ENCODE measurements at places on chromosomes 2 and 18.

DNA sequence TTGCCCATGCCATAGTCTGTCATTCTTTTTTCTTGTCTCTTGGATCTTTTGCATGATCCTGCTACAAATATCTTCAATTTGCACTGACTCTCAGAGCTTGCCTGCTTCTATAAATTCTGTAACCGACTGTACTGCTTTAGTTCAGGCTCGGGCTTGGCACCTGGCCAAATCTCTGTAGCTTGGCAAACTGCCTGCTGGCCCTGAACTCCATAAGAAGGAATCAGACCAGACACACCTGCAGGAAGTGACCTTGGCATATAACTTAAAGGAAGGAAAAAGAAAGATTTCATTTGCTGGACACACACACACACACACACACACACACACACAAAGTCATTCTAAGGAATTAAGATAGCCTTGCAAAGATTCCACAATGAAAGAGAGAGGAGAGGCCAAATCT is 291.2 kb upstream of the DDX18 start:
- no peak for DNase-seq

- no peak for DNase-seq
Observed at GRCh38 chr18:22701326-22701725, 231.8 kb upstream of the RBBP8 start.

GRCh38 chr18:11064106-11064505 is 85.3 kb downstream of the PIEZO2 start:
- DNase-seq: no peak

DNA sequence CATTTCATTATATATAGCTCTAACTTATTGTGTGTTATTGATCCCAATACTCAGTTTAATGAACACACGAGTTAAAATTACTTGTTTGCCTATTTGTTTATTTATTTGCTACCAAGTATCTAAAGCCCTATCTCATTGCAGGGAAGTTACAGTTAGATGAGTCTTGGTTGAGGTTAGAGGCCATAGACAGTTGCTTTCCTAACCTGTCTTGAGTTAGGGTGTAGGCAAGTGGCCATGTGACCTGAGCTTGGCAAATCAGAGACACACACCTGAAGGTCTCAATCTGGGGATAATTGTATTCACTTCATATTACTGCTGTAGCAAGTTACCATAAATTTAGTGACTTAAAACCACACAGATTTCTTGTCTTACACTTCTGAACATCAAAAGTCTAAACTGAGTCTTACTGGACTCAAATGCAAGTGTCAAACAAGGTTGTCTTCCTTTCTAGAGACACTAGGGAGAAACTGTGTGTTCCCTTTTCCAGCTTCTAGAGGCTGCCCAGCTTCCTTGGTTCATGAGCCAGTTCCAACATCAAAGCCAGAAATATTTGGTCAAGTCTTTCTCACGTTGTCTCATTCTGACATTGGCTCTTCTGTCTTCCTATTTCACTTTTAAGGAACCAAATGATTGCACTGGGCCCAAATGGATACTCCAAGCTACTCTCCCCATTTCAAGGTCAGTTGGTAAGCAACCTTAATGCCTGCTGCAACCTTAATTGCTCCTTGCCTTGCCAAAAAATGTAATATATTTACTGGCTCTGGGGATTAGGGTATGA is 39.7 kb downstream of the COL3A1 start:
- no peak for DNase-seq

DNA sequence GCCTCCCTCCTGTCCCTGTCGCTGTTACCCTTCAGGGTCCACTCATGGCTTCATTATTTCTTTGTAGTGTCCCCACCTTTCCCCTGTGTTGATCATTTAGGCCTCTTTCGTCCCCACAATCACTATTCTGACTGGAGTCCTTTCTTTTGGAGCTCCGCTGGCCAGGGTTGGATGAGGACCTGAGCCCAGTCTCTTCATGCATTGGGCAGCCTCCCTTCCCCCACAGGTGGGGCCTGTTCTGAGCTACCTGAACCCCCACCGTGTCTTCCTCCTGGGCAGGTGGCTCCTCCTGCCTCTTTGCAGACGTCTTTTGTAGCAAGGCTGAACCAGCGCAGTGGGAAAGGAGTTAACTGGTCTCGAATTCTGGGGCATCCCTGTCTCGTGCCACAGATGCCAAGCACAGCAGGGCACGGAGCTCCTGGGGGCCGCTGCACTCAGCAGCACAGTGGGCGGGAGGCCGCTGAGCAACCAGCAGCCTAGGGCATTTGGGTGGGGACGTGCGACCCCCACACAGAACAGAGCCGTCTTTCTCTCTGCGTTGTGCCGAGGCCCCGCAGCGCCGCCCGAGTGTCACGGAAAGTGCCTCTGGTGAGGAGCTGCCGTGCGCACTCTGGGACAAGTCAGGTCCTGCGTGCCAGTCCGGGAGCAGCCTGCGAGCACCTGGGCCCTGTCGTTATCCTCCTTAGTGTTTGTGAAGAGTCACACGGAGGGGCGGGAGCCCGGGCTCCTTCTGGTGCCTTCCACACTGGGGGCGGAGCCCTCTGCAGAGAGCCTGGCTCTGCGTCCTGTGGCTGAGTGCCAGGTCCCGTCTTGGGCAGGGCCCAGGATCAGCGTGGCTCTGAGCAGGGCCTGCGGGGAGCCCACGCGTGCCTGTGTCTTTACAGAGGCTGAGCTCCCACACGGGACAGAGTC is 130.1 kb downstream of the NFATC1 start:
- no peak for DNase-seq

GRCh38 chr2:22056621-22057132 is 932.9 kb downstream of the TDRD15 start:
- no peak for DNase-seq

DNA sequence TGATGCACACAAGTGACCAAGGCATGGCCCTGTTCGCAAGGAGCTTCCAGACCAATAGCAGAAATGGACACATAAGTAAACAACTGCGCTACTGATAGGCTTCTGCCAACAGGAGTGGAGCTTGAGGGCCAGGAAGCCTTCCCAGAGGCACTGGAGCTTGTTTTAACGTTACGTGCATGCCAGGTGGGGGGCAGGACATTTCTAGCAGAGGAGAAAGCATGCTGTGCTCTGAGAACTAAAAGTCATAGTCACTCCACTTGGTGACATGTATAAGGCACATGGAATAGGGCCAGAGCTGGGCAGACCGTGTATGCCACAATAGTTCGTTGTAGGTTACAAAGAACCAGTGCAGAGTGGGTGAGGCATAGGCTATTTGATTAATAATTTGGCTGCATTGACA is 184.2 kb downstream of the NEDD4L start:
- DNase-seq: no peak

- no peak for DNase-seq
Observed at GRCh38 chr2:240275386-240275785, 134.9 kb upstream of the OTOS start.

DNA sequence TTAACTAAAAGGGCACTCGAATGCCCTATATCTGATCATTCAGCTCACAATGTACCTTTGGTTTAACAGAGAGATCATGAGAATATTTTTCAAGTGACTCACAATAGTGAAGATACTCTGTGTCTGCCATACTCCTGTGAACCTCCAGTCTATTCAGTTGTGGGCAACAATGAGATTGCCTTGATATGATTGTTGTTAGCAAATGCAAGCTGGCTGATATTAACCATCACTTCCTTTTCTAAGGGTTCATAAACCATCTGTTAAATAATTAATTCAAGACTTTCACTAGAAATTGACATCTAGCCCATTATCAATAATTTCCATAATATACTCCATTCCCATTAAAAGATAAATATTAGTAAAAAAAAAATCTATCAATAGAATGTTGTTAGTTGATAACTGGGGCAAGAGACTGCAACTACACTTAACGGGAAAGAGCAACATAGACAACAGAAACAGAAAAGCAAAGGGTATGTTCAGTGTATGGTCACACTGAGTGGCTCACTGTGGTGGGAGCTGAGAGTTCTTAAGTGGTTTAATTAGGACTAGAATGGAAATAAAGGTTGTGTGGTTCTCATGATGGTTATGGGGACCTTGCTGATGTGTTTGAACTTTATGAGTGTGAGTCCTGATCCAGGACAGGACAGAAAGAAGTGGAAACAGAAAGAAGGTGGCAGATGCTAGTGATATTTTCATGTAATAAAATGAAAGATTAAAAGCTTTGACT is 11.9 kb downstream of the IL18RAP start:
- DNase-seq: no peak

- DNase-seq: no peak
Observed at GRCh38 chr18:6493194-6493593, 78.5 kb upstream of the L3MBTL4 start.

- DNase-seq: no peak
Observed at GRCh38 chr2:221490506-221491060, 81.5 kb downstream of the EPHA4 start.

GRCh38 chr2:171434013-171434989 is at the start of gene DCAF17:
TSS of gene DCAF17 (plus strand) at chr2:171434226. CDS start at chr2:171434578, 352 bp downstream.
- peak; percentile 61 for DNase-seq

- DNase-seq: peak; percentile 54
Observed at GRCh38 chr18:23225503-23225902, 90.2 kb downstream of the CABLES1 start.

DNA sequence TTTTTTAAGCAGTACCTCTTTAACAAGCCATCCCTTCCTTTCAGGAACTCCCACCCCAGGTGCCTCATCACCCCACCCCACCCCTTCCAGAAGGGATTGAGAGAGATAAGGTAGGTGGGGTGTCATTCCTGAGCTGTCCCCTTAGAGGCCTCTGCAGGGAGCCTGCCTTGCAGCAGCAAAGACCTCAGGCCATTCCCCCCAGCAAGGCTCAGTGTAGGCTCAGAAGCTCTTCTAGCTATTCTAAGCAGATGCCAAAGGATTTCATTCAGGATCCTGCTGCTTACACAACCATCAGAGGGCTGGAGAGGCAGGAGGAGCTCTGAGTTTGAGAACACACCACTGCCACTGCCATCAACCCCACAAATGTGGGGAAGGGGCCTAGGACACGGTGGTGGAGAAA is 5.8 kb upstream of the FIGLA start:
- no peak for DNase-seq

GRCh38 chr2:80499095-80499494 is 194.5 kb upstream of the LRRTM1 start:
- DNase-seq: no peak

- no peak for DNase-seq
Observed at GRCh38 chr2:70557171-70557838, 3.7 kb upstream of the TGFA start.

GRCh38 chr2:143588746-143589145 is 459.5 kb downstream of the ARHGAP15 start:
- DNase-seq: no peak

DNA sequence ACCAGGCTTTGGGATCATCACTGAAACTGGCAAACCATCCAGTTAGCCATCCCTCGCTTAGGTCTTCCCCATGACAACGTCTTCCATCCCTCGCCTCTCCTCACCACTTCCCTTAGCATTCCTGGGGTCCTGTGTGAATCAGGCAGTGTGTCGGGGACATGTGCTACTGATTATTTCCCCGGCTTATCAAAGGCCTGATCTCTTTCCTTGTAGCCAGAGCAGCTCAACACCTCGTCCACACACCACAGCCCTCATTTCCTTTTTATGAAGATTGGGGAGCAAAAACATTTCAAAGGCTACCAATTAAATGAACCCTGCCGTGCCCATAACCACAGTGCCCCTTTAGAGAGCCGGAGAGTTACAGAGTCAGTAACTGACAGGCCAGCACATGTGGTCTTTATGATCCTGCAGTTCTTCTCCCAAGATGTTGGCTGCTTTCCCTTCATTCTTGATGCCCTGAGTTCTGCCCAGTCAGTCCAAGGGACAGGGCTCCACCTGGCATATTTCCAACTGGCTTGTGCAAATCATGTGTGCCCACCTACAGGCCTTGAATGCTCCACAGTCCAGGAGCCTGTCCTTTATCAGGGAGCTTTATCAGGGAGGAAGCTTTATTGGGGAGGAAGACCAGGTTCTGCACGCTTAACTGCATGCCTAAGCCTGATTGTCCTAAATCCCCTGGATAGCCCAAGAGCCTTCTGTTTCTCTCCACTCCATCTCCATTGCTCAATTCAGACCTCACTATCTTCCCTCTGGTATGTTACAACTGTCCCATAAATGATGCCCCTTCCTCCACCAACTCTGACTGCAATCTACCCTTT is 343.1 kb downstream of the CYRIA start:
- no peak for DNase-seq

GRCh38 chr18:950882-951495 is 46.3 kb downstream of the ADCYAP1 start:
- DNase-seq: no peak

DNA sequence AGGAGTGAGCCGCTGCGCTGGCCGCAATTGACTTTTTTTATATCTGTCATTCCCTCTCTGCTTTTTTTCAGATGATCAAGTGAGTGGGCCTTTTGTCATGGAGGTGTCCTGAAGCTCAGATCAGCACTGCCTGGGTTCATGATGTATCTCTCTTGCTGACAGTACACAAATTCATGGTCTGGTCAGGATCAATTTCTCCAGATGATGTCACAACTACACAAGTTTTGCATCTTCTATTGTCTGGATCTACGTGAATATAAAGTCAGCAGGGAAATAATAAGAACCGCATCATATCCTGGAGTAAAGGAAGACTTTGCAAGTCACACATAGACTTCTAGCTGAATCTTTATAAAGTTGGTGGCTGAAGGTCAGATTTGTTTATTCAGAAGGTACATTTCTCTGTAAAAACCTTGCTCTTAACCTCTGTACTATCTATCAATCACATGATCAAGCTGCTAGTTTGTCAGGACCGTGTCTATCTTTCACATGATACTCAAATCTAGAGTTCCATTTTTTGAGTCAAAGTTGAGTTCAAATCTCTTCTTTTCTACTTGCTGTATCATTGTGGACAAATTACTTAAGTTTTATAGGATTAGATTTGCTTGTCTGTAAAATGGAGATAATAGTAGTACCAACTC is 13.1 kb upstream of the CD28 start:
- no peak for DNase-seq

DNA sequence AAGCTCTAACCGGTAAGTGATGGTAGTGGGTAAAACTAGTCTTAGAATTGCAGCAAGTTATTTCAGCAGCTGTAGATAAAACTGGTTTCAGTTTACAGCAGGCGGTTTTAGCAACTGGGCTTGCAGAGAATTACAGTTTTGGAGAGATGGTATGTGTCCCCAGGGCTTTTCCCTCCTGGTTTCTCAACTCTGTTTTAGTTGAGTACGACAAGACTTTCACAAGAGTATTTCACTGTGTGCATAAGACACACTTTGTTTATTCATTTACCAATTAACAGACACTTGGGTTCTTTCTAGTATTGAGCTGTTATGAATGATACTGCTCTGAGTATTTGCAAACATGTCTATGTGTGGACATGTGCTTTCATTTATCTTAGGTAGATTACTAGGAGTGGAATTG is 65.6 kb upstream of the RFX8 start:
- DNase-seq: no peak

All from HS-27A (cell line).